ENCODE measurements at places on chromosomes 1 and 21.

DNA sequence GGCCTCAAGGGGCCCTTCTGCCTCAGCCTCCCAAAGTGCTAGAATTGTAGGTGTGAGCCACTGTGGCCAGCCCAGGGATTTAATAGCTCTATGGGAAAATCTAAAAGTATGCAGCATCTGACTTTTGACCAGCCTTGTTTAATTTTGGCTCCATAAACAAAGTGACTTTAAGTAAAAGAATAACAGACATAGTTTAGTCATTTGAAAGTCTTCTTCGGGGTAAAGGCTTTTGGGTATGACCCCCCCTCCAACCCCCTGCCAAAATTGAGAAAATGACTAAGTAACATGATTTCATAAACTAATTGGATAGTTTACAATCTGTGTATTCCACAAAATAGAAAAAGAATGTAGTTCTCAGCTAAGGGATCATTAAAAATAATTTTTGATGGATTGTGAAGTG, 17.0 kb downstream of the GPBP1L1 start:
- H3K27ac ChIP-seq, result no peak overlapping the region
- no peaks in the 10 kb centered on the region for H3K4me1 ChIP-seq
- peaks cover 30% of the 10 kb centered on the region for H3K36me3 ChIP-seq

- no peaks in the 10 kb centered on the region for H3K27me3 ChIP-seq
- H3K27ac ChIP-seq, result no peak overlapping the region
- H3K36me3 ChIP-seq, result peaks cover 24% of the 10 kb centered on the region
- no peak for DNase-seq
- no peak overlapping the region for H3K4me3 ChIP-seq
- no peaks in the 10 kb centered on the region for H3K4me1 ChIP-seq
Observed at GRCh38 chr1:16402742-16403141, 34.5 kb downstream of the SPATA21 start.

- peaks cover 29% of the 10 kb centered on the region for H3K27me3 ChIP-seq
- H3K36me3 ChIP-seq, result no peaks in the 10 kb centered on the region
- peak overlapping the region; percentile 70 for H3K27ac ChIP-seq
- no peak for DNase-seq
Observed at GRCh38 chr1:156660752-156661112, 16.5 kb downstream of the NES start.

- no peaks in the 10 kb centered on the region for H3K27me3 ChIP-seq
- H3K4me1 ChIP-seq, result peaks cover 25% of the 10 kb centered on the region
- H3K27ac ChIP-seq, result no peak overlapping the region
Observed at GRCh38 chr1:17668195-17668594, 86.9 kb upstream of the ACTL8 start.

- H3K4me1 ChIP-seq, result peaks cover 1% of the 10 kb centered on the region
- DNase-seq, result no peak
- no peaks in the 10 kb centered on the region for H3K27me3 ChIP-seq
Observed at GRCh38 chr1:232384171-232384883, 245.6 kb downstream of the SIPA1L2 start.

- no peak overlapping the region for H3K4me3 ChIP-seq
- H3K4me1 ChIP-seq, result peaks cover 3% of the 10 kb centered on the region
- DNase-seq, result no peak
- H3K27me3 ChIP-seq, result no peaks in the 10 kb centered on the region
Observed at GRCh38 chr1:14677292-14677971, 78.9 kb downstream of the KAZN start.

GRCh38 chr1:73356485-73356884, 841.5 kb downstream of the LRRIQ3 start:
- DNase-seq, result no peak
- H3K4me1 ChIP-seq, result no peaks in the 10 kb centered on the region
- H3K27me3 ChIP-seq, result no peaks in the 10 kb centered on the region
- no peak overlapping the region for H3K27ac ChIP-seq

DNA sequence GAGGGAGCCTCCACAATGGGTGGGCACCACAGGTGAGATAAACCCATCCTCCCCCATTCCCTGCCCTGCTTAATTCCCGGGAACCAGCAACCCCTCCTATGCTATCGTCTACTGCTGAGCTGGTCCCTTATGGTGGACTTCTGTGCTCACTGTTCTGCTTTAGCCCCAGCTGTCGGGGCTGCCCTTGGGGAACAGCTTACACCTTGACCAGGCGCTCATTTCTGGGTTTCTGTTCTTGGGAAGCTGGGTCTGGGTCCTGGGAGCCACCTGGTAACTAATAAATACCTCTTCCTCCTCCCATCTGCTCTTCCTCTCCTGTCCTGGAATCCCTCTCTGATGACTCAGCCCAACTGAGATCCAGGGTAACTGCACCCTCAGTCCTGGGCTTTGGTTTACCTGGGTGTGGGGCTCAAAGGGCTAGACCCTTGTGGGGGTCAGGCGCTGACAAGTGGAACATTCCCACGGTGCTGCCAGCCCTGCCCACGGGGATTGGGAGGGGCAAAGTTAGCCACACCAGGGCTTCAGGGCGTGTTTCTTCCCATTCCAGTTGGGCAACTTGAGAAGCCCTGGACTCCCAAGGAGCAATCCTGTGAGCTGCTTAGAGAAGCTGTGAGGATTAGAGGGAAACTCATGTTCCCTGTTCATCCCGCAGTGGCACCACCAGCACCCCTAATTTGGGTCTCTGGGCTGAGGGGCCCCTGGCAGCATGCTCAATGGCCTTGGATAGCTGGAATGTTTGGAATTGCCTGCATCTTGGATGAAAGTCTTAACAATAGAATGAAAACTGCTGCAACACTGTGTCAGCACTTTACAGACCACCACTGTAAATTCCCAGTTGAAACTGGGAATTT, 1.6 kb downstream of the PCAT6 start:
- H3K27ac ChIP-seq, result no peak overlapping the region
- no peak overlapping the region for H3K4me3 ChIP-seq
- H3K27me3 ChIP-seq, result peaks cover under 1% of the 10 kb centered on the region

DNA sequence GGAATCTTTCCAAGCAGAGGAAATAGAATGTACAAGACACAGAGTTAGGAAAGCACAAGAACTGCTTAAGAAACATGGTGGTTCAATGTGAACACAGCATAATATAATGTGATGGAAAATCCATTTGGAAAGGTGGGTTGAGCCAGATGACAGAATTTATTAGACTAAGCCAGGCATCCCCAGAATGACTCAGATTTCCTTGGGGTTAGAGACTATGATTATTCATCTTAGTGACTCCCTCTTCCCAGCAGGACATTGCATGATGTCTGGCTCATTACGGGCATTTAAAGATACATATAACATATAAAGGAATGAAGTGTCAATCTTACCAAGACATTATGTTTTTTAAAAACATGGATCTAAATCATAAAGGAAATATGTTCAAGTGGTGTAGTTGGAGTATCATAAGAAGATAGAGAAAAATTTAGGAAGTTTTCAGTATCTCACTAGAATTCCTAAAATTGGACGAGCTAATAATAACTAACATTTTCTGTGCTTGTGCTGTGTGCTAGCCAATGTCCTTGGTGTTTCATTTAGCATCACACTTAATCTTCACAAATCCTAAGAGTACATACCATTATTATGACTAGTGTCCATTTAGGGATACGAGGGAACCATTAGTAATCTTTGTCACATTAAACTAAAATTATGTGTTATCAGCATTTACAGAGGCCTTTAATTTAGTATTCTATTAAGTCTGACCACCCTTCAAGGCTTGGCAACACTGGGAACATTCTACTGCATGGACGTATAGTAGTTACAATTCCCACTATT, 41.0 kb upstream of the ST6GALNAC5 start:
- DNase-seq, result no peak
- no peak overlapping the region for H3K4me3 ChIP-seq
- H3K27me3 ChIP-seq, result no peaks in the 10 kb centered on the region

- H3K4me3 ChIP-seq, result no peak overlapping the region
- DNase-seq, result no peak
- H3K4me1 ChIP-seq, result no peaks in the 10 kb centered on the region
- H3K36me3 ChIP-seq, result no peaks in the 10 kb centered on the region
- H3K27ac ChIP-seq, result no peak overlapping the region
Observed at GRCh38 chr21:36499578-36500471, 19.9 kb upstream of the CLDN14 start.

DNA sequence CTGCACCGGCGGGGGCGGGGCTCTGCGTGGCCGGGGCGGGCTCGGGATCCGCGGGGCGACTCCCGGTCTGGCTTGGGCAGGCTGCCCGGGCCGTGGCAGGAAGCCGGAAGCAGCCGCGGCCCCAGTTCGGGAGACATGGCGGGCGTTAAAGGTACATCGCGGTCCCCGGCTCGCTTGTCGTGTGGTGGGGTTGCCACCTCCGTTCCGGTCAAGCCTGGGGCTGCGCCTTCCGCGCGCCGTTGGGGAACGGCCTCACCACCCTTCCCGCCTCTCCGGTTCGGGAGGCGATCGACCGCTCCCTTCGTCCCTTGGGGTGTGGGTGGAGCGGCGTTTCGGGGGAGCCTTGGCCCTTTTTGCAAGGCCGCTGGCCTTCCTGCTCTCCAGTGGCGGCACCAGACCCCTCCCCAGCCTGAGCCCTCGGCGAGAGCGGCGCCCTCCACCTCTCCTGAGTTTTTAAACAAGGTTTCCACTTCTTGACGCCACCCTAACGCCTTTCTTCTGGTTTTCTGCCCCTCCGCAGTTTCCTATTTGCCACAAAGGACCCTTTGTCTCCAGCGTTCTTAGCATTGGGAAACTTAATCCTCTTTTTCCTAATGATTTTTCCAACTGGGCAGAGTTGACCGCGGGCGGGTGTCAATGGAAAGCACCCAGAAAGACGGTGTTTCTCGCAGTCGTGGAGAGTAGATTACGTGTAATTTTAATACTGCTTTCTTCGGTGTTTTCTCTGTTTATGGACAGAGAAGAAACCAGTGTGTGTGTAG, at the start of the genes LEPR and LEPROT:
Gene LEPR, plus strand, starts transcription at position 79 of the 761 bp plus-strand sequence. CDS start 144,898 bp downstream, outside the sequence.
Gene LEPROT, plus strand, starts transcription at position 79 of the 761 bp plus-strand sequence. Its CDS starts 57 bp downstream, at position 136.
- peak within 1 kb of the TSS; percentile 94 for H3K4me3 ChIP-seq
- peaks cover 19% of the 10 kb centered on the region for H3K27me3 ChIP-seq
- H3K27ac ChIP-seq, result peak within 1 kb of the TSS; percentile 98
- H3K36me3 ChIP-seq, result peaks cover 11% of the 10 kb centered on the region
- H3K4me1 ChIP-seq, result peaks cover 2% of the 10 kb centered on the region

- no peak overlapping the region for H3K27ac ChIP-seq
- peaks cover 22% of the 10 kb centered on the region for H3K4me1 ChIP-seq
- DNase-seq, result no peak
- peaks cover 6% of the 10 kb centered on the region for H3K36me3 ChIP-seq
Observed at GRCh38 chr1:154179946-154180687, 11.8 kb downstream of the TPM3 start.

DNA sequence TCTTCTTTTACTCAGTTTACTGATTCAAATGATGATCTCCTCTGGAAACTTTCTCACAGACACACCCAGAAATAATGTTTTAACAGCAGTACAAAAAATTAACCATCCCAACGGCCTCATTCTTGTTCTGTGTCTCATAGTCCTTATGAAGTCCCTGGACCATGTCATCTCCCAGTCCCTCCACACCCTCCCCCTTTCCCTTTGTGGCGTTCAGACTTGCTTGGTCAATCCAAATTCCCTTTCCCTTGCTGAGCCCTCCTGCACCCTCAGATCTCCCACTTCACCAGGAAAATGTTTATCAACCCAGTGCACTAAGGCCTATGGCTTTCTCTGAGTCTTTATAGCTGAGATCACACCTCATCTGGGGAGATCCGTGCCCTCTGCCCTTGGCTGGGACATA, 85.9 kb downstream of the CENPF start:
- H3K36me3 ChIP-seq, result no peaks in the 10 kb centered on the region
- no peak overlapping the region for H3K27ac ChIP-seq
- no peaks in the 10 kb centered on the region for H3K27me3 ChIP-seq

GRCh38 chr1:26961826-26962225, 1.6 kb upstream of the KDF1 start:
- peaks cover 17% of the 10 kb centered on the region for H3K27me3 ChIP-seq
- no peak overlapping the region for H3K27ac ChIP-seq
- no peaks in the 10 kb centered on the region for H3K36me3 ChIP-seq
- DNase-seq, result no peak
- H3K4me1 ChIP-seq, result peaks cover 3% of the 10 kb centered on the region

DNA sequence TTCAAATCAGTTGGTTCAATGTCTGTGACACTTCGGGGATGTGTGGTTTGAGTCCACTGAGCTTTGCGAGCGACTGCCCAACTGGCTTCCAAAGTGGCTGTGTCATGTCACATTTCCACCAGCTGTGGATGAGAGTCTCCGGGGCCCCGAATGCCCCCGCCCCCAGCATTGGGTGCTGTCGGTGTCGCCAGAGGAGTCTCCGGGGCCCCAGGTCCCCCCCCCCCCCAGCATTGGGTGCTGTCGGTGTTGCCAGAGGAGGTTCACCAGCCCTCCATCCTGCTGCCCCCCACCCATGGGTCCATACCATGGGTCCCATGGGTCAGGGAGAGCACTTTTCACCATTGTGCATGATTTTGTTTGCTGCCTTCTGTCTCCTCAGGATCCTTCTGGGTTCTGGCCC, 9.0 kb upstream of the SMYD3 start:
- H3K4me1 ChIP-seq, result no peaks in the 10 kb centered on the region
- H3K27me3 ChIP-seq, result no peaks in the 10 kb centered on the region
- H3K4me3 ChIP-seq, result no peak overlapping the region
- no peak for DNase-seq
- H3K36me3 ChIP-seq, result no peaks in the 10 kb centered on the region
- H3K27ac ChIP-seq, result no peak overlapping the region

DNA sequence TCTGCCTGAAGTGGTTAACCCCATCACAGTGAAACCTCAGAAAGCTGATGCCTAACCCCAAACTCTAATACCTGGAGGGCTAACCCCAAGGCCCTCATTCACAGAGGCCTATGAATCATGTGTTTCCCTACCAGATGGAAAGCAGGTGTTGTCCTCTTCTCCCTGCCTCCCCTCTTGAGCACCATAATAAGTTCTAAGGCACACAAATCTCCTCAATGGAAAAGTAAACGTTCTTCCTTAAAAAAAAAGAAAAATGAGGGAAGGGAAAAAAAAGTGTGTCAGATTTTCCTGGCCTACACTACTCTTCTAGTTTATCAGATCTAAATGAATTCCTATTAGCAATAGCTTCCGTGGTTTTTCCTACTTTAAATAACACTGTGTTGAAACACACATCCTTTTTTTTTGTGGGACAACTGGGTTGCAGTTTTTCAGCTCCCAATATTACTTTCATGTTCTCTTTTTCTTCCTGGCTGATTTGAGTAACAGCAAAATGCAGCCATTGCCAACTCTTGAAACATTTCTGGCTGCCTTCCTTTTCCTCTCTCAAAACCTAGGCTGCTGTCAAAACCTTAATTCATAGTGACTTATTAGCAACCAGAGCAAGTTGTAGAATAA, 43.2 kb downstream of the SLC44A3 start:
- no peak overlapping the region for H3K4me3 ChIP-seq
- H3K27me3 ChIP-seq, result no peaks in the 10 kb centered on the region
- H3K27ac ChIP-seq, result peak overlapping the region; percentile 54
- no peaks in the 10 kb centered on the region for H3K36me3 ChIP-seq
- no peak for DNase-seq
